CD4-positive, alpha-beta T cell treated with Interleukin-17A for 4 hours (primary cell): ENCODE measurements at places on chromosomes 2 and 18.

- no peak for DNase-seq
These were observed 44.2 kb upstream of the FZD5 start for GRCh38 chr2:207813942-207814341.

GRCh38 chr2:31578316-31578715 is 2.4 kb downstream of the SRD5A2 start:
- DNase-seq: no peak

DNA sequence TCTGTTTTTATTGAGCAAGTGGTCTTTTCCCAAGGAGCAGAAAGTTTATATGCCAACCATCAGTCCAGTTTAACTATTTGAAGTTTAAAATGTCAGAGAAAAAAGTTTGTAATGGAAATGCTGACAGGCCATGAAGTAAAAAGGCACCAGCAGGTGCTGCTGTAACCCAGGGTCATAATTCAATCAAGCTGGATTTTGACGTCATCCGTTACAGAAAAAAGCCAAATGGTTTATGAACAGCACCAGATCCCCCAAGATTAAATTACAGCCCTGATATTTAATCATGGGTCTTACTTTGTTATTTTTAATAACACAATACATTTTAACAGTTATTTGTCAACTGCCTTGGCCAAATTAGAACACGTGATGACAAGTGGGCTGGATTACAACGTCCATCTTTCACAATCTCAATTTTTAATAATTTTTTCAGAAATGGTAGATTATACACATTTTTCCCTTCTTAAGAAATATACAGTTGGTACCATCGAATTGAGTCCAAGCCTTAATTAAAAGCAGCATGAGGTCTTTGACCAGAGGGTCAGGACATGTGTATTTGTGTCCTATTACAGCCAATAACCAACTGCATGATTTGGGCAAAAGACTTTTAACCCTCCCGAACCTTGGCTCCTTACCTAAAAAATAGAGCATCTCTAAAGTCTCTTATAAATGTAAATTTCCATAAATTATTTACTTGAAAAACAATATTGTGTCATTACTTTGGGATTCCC is 10.0 kb downstream of the TCF4 start:
- DNase-seq: no peak

DNA sequence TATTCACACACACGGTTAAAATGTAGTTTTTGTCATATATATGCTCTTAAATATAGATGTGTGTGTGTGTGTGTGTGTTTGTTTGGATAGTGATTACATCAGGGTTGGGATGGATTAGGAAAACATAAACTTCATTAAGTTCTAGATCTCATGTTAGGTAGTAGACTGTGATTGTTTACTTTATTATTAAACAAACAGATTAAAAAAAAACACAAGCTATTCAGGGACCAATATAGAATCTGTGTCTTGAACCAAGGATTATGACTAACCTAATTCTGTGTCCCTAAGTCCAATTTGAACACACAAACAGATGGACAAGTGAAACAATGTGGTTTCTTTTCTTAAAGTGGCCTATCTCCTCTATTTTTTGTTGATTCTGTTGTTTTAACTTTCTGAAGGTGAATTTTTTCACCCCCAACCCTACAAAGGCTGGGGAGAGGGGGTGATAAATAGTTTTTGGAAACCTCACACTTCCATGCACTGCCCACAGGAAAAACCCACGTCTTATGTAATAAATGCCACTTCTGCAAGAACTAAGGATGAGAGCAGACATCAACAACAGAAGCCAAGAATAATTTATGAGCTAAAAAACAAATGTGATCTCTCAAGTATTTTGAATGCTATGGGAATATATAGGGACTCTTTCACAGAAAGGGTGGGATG is 40.7 kb downstream of the IL1R2 start:
- DNase-seq: no peak

- DNase-seq: no peak
These were observed 269.3 kb downstream of the GLI2 start for GRCh38 chr2:121004950-121005349.

DNA sequence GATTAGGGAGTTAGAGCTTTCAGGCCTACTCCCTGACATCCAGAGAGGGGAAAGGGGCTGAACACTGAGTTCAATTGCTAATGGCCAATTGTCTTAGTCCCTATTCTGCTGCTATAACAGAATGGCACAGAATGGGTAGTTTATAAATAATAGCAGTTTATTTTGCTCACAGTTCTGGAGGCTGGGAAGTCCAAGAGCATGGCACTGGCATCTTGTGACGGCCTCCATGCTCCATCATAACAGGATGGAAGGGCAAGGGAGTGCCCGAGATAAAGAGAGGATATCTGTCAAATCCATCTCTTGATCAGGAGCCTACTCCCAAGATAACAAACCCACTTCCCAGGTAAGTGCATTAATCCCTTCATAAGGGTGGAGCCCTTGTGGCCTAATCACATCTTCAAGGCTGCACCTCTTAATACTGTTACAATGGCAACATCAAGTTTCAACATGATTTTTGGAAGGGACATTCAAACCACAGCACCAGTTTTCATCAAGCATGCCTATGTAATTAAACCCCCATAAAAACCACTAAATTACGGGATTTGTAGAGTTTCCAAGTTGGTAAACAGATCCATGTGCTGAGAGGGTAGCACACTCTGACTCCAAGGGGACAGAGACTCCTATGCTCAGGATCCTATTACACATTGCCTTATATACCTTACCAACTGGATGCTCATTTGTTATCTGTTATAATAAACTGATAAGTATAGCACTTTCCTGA is 44.6 kb downstream of the BAZ2B start:
- DNase-seq: no peak

DNA sequence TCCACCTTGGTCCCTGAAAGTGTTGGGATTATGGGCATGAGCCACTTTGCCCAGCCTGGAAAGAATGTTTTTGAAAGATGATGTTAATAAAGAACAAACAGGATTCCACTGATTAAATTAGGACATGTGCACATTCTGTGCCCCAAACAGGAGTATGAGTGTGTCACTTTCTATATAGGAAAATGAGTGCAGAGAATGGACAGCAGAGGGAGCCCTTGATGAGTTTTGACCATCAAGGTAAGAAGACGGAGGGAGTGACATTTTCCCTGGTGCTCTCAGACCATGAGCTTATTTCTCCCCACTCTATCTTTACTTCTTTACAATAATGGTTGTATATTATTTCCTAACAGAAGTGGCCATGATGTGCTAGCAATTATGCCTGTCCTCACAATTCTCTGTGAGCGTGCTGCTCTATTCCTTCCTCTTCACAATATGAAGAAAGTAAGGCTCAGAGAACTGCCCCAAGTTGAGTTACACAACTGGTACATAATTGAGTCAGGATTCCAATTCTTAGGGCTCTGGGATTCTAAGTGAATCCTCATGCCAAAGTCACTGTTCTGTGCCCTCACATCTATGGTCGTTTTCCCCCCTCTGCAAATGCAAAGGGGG is 20.6 kb downstream of the RPL37A start:
- DNase-seq: peak; percentile 55

- no peak for DNase-seq
These were observed 32.0 kb upstream of the AGAP1 start for GRCh38 chr2:235461763-235462414.

DNA sequence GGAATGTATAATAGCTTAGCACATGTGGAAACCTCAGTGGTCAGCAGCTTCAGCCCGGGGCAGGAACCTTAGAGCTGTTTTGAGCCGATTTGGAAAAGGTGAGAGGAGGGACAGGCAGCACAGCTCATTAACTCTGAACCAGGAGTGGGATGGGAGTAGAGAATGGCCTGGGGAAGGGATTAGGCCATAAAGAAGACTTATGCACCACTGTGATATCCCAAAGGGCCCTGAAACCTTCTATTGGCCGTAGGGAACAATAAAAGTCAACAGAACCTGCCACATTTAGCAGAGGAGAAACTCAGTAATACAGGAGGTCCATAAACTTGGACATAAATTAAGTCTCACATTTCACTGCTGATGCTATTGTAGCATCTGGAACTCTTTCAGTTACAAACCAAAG is 124.2 kb upstream of the REV1 start:
- DNase-seq: no peak

GRCh38 chr2:108215794-108216211 is 24.0 kb upstream of the SULT1C3 start:
- no peak for DNase-seq

DNA sequence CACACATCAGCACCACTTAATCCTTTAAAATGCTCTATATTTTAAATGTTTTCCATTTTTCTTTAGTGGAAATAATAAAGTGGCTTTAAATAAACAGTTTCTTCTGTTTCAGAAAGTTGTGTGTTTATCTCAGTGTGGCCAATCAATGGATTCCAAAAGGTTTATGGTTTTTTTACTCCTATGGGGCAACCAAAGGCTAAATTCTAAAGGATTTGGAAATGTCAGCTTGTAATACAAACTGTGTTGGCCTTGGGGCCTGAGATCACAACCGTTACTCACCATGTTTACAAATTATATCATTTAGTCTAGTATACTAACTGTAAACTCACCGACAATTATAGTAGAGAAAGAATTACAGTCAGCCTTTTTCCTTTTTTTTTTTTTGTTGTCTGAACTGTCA is 827.2 kb downstream of the EPHA4 start:
- no peak for DNase-seq

DNA sequence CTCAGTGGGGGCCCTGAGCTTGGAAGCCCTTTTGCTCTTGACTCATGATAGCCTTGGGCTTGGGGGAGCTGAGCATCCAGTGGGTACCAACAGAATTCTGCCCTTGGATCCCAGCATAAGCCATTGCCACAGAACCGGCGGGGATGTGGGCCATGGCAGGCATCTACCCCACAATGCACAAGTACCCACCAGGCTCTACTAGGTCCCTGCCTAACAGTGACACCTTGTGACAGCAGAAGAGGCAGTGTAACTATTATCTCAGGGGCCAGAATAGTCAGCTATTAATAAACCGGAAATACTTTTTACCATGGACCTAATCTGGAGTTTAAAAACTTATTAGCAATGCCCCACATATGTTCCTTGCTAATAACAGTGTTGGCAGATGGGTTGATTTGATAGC is 397.2 kb downstream of the TMEM182 start:
- DNase-seq: no peak

DNA sequence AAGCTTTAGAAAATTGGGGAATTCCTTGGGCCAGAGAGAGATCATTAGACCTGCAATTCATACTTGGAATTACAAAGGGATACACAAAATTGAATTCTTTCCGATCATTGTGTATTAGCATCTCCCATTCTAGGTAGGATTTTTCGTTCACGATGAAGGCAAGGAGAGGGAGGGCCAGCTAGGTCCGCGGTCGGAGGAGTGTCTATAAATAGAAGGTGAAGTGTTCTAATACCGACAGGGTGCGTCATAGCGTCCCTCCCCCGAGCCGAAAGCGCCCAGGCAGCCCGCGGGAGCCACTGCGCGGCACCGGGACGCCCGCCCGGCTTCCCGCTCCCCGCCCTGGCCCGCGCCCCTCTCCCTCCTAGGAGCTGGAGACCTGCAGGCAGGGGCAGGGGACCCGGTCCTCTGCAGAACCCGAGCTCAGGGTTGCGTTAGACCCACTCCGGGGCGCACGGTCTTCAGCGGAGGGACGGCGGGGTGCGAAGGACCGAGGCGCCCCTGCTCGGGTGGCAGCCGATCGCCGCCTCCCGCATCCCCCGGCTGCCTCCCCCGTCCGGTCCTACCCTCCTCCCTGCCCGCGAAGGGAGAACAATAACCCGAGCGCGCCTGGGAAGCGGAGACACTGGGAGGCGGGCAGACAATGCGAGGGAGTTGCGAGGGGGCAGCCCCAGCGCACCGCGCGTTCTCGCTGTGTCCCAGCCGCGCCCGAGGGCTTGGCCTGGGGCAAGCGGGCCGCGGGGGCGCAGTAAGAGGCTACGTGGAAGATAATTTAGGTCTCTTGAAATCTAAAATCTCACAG is 114.2 kb upstream of the SERTAD2 start:
- DNase-seq: peak; percentile 80

DNA sequence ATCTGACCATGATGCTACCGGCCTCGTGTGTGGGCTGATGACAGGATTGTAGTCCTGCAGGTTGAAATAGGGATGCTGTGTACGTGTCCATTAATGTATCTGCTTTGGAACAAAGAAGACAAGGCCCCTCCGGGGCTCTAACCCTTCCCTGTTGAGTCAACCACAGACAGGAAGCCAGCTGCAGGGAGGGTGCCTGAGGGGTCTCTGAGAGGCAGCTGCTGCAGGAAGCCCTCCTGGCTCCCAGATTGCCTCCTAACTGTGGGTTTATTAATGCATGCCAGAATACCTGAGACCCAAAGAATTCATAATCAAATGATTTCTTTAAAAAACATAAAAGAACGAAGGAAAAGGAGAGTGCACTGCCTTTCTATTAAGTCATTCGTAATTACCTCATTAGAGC is 140.4 kb downstream of the CELF4 start:
- no peak for DNase-seq

DNA sequence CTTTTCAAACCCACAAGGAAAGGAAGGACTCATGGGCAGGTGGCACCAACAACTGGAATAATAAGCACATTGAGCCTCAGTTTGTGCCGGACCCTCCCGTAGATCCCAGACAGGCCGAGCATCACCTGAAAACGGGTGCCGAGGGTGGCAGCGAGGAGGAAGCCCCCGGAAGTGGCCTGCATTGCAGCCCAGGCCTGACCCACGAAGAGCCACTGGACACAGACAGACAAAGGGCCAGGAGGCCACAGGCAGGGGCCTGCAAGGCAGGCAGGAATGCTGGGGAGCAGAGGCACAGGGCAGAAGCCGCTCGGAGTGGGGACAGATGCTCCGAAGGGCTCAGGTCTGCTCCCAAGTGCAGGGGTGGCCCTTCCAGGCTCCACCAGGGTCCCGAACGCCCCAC is 31.7 kb downstream of the MTERF4 start:
- no peak for DNase-seq

- DNase-seq: no peak
These were observed 109.8 kb upstream of the ALK start for GRCh38 chr2:30031184-30031583.

GRCh38 chr2:25545899-25546298 is 127.5 kb downstream of the DTNB start:
- no peak for DNase-seq

GRCh38 chr2:47354013-47354847 is 48.7 kb upstream of the MSH2 start:
- DNase-seq: no peak

DNA sequence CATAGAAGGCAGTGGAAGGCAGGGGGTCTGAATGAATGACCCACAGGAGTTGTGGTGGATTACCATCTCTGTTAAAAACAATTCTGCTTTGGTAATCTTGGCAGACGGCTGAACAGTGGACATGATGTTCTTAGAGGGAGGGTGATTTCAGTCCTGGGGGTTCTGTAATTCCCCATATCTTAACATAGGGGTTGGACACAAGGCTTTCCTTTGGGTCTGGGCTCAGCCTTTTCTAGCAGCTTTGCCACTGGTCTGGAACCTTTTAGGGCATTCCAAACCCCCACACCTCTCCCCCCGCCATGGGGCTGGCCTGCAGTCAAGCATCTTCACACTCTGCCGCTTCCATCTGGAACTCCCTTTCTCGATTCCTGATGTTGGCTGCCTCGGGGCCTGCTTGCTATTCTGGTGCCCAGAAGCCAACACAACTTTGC is 50.3 kb downstream of the RPL37A start:
- no peak for DNase-seq
